ENCODE measurements at places on chromosomes 11 and 22.

GRCh38 chr11:117587416-117587815 is 209.6 kb downstream of the DSCAML1 start:
- no peak for DNase-seq

DNA sequence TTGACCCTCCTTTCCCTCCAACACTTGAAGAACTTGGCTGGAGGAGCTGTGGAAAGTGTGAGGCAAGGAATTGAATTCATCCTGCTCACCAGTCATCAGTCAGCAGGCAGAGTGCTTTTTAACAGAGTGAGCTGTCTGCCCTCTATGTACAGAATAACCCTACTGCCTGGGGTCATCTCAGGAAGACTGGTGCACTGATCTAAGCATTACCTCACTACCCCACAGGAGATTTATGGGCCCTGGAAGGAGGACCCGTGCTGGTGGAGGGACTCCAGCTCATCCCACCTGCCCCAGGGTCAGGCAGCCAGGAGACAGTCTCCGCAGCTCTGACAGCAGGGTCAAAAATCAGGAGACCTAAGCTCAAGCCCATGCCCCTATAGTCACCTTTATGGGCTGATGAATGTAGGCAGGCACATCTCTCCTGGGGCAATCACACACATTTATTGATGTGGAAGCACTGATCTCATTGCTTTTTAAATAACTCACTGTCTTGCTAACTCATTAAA is 270.8 kb upstream of the SESN3 start:
- DNase-seq: no peak

- no peak for DNase-seq
These were observed 256.7 kb upstream of the CCDC90B start for GRCh38 chr11:83542861-83543260.

DNA sequence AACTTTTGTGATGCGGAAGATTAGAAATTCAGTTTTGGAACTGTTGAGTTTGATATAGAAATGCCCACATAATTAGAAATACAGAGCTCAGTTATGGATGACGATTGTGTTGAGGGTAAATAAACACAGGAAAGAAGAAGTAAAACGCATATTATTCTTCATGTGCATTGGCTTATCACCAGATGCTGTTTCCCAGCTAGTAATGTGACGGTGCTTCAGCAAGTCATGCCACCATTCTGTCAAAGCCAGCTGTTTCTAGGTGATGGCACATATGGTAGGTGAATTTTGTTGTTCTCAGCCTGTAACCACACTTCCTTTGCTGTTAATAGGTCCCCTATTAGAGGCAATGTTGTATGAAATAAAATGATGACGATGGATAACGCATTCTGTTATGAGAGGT is 68.9 kb downstream of the C11orf65 start:
- DNase-seq: no peak

DNA sequence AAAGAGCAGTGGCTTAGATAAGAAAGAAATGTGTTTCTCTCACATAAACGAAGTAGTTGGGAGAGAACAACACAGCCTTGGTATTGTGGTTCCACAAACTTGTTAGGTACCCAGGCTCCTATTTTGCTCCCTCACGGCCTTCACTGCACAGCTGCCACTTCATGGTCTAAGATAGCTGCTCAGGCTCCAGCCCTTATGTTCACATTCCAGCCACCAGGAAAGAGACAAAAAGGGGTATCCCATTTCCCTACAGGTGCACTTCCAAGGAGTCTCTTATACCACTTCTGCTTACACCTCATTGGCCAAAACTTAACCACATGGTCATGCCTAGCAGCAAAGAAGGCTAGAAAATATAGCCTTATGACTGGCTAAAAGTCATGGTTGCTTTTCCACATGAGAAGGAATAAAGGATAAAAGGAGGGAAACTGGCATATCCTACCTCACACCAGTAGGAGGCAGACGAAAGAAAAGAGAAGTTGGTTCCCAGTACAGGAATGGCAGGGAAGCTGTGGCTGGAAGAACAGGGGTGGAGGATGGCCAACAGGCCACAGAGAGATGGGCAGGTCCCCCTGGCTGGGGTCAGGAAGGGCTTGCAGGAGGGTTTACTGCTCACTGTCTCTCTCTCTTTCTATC is 5.4 kb upstream of the HDHD5 start:
- no peak for DNase-seq

GRCh38 chr11:203056-203944 is 3.9 kb downstream of the BET1L start:
- no peak for DNase-seq

DNA sequence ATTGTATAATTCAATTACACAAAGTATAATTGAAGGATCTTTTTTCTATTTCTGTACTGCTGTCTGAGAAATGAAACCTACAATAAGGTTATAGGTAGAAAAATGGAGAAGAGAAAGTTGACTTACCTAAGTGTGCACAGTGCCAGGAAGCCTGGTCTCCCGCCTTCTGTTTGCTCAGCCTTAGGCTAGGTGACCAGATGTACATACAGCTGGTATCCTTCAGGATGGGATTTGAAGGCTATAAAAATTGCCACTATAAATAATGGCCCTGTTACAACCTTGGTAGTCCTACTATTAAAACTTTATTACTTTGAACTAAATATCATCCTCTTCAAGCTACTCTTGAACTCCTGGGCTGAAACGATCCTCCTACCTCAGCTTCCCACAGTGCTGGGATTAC is 19.7 kb downstream of the OR51E2 start:
- no peak for DNase-seq

GRCh38 chr11:56764976-56765375 is 16.5 kb upstream of the OR9G4 start:
- no peak for DNase-seq

Measured in NCI-H526 (cell line).